ENCODE measurements at places on chromosomes 3 and 15.

- DNase-seq = no peak
These were observed 694.1 kb downstream of the FHIT start for GRCh38 chr3:60557122-60557521.

DNA sequence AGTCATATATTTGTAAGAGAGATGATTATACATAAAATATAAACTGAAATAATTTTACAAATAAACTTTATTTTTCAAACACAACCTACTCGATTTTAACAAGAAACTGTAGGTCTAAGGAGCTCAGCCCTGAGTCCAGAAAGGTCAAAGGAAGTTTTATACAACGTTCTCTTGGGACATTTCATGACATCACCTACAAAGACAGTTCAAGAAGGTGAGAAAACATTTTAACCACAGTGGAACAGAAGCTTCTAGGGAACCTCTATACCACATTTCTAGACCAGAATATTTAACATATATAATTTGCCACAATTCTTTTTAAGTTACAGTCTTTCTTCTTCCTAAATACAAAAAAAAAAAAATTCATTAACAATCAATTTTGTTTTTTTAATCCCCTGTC is 40.1 kb downstream of the CBLB start:
- no peak for DNase-seq

DNA sequence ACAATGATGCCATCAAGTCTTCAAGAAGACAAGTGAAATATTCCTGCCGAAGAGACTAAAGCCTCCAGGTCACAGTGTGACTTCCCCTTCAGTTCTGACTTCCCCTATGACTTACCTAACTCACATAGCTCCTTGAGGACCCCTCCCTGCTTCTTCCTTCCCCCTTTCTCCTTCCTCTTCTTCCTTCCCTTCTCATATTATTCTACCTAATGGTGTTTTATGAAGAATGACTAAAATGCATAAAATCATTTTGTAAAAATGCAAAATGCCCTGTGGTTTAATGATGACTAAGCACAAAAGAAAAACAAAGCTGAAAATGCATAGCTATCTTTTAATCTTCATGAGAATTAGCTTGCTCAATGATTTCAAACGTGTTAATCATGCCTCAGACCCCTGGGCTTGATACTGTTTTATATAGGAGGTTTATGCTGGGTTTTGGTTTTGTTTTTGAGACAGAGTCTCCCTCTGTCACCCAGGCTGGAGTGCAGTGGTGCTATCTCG is 26.1 kb upstream of the TM4SF4 start:
- no peak for DNase-seq

DNA sequence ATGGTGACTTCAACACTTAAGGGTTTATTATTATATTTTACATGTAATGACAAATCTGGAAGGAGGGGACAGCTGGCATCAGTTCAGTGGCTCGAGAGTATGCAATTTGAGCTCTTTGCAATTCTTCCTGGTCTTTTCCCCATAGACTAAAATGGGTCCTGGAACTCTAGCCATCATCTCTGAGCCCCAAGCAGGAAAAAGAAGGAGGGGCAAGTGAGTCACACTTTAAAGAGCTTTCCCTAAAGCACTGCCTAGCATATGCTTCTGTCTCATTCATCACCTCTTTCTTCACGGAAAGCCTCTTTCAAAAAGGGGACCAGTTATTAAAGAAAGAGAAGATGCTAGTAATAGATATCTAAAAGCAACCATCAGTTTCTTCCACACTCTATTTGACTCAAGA is 466.3 kb downstream of the ZIC1 start:
- DNase-seq = no peak

DNA sequence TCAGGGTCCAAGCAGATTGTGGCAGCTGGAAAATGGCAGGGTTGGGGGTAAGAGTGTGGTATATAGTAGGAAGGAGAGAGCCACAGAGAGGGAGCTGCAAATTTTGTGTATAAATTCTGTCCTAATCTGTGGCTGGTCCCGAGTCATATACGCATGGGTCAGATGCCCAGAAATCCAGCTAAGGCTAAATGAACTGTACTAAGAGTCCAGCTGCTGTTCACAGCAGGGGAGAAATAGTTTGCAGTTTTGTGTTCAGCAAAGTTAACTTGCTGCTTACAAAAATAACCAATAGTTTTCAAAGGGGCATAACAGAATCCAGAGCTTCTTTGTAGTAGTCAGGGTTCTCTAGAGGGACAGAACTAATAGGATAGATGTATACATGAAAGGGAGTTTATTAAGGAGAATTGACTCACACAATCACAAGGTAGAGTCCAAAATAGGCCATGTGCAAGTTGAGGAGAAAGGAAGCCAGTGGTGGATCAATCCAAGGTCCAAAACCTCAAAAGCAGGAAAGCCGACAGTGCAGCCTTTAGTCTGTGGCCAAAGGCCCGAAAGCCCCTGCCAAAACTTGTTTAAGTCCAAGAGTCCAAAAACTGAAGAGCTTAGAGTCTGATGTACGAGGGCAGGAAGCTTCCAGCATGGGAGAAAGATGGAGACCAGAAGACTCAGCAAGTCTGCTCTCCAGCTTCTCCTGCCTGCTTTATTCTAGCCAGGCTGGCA is 146.1 kb upstream of the KBTBD8 start:
- DNase-seq = no peak

GRCh38 chr3:142213298-142213697 is 12.1 kb downstream of the GK5 start:
- no peak for DNase-seq

DNA sequence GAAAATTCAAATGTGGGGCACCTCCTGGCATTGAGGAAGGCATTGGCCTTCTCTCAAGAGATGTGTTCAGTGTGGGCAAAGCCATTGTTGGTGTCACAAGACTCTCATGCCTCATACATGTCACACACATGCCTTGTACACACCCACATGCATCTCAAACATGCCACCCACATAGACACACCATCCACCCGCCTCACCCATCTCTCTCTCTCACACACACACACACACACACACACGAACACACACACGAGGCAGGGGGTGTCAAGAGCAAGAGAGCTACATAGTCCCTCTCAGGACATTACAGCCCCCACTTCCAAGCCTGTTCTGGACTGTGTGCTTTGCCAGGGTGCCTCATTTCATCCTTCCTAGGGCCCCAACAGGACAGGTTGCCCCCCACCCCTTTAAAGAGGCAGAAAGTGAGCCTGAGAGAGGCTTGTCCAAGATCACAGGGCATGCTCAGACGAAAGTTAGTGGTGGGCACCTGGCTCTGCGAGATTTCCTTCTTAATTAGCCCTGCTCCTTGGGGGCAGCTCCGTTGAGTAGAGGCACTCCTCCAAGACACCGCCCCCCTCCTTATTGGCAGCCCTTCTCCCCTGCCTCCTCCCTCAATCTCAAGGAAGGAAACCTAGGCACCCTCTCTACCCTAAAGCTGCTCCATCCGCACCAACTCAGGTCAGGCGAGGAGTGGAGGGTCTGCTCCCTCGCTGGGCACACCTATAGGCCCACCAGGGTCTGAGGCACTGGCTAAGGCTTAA is 50.5 kb upstream of the CCDC174 start:
- no peak for DNase-seq

DNA sequence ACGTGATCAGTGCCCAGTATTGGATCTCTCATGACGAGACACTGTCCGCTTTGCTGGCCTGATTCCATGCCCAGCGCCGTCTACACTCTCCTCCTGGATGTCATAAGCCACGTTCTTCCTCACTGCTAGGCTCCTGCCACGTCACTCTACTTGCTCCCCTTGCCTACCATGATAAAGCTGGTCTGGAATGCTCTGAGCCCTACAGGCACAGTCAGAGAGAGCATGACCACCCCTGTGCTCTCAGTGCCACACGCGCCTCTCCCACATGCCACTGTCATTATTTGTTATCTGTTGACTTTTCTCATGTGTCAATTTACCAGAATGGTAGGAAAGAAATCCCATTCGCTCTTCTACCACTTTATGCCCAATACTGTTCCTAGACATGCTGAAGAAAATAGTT is 148.6 kb downstream of the ANO10 start:
- DNase-seq = no peak

DNA sequence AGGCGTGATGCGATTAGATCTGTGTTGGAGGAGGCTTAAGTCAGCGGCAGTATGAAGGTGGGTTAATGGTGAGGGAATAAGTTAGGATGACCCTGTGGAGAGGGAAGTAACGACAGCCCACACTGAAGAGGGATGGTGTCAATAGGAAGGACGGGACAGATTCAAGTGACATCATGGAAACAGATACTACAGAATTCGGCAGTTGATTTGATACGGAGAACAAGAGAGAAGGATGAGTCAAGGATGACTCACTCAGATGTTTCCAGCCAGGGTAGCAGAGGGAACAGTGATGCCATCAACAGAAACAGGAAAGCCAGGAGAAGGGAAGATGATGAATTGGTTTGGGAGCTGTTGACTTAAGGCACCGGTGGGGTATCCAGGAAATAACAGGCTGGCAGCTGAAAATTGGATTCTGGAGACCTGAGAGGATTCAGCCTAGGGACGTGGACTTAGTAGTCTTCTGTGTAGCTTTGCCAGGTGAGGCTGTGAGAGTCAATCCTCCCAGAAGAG is 38.0 kb downstream of the SHC4 start:
- no peak for DNase-seq

GRCh38 chr3:172359996-172360395 is 88.3 kb downstream of the GHSR start:
- no peak for DNase-seq

DNA sequence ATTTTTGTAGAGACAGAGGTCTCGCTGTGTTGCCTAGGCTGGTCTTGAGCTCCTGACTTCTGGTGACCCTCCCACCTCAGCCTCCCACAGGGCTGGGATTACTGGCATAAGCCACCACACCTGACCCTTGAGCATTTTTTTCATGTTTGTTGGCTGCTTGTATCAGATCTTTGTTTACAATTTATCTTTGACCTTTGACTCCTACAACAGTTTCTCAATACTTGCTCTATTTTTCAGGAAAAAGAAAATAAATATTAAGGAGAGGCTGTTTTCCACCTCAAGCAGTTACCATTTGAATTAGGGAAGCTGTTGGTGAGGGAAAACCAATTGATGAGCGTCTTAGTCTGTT is 44.5 kb downstream of the LIMD1 start:
- no peak for DNase-seq

DNA sequence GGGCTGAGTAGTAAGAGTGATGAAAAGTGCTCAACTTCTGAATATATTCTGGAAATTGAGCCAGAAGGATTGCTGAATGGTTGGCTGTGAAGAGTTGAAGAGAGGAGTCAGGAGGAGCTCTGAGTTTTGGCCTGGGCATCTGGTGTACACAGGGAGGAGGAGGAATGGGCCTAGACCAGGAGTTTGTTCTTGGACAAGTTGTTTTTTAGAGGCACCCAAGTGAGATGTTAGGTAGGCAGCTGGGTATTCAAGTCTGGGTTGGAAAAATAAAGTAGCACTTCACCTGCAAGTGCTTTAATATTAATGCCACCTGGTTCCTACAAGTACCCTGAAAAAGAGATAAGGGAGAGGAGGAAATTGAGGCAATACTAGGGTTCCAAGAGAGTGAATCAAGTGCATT is 14.7 kb downstream of the BSN start:
- no peak for DNase-seq

DNA sequence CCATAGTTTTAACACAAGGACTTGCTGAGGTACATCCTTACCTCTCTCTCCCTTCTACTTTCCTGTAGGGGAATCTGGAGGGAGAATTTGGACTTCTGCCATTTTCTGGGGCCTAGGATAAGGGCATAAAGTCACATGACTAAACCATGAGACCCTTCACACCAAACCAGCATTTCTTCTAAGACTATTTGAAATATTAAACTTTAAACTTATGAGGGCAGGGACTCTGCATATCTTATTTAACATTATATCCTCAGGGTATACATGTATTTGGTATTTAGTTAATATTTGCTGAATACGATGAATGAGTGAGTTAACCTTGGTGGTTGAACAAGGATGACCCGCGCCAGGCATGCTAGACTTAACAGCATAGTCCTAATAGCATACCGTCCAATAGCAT is 63.4 kb downstream of the USP13 start:
- no peak for DNase-seq

DNA sequence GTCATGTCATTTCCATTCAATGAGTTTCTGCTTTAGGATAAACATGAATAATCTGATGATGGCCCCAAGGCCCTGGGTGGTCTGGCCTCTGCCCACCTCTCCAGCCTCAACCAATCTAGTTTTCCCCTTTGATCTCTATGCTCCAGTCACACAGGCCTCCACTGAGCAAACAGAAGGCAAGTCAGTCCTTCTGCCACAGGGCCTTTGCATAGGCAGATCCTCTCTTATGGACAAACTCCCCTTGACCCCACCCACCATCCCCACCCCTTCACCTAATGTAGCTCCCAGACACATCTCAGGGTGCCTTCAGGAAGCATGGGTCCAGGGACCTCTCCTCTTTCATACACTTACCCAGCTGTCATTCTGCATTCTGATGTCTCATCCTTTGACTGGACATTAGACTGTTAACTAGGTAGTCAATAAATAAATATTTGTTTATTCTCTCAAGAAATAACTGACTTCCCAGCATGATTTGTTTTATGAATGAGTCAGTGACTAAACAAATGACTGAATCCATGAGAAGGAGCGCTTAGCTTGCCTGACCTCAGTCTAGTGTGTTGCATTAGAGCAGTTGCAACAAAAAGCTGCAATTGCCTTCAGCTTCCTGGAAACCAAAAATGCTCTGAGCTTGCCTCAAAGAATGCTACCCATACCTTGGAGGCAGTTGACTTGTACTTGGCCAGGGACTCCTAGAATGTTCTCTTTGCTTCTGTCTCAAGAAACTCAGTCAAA is 386.6 kb upstream of the WNT5A start:
- DNase-seq = no peak

DNA sequence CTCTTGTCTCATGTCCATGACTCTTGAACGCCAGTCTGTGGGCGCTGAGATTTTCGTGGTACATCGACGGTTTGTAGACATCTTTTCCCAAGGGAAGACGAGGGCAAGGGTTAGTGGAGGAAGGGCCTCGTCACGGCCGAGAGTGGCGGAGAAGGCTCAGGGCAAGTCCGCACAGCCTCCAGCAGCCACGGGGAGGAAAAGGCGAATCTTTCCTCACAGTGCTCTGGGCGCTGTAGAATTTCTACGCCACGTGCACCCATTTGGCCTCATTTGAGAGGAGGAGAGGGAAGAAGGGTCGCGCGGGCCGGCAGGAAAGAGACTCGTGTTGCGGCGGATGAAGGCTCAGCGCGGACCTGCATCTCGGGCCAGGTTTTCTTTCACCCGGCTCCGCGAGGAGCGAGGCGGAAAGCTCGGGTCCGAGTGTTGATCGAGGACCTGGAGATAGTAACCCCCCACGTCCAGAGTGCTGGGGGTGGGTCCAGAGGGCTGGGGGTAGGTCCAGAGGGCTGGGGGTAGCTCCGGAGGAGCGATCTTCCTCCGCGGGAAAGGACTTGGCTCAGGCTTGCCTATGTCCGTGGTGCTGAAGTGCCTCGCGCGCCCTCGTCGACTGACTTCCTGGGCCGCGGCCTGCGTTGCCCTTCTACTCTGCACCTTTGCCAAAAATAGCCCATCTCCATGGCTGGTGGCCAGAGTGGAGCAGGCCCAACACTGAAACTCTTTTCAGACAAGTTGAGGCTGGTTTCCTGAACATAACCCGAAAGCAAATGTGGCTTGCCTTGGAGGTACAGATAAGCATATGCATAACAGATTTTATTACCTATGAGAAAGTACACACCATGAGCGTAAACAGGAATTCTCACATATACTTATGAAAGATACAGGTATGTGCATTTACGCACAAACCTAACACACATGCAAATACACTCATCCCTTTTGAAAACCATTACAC is 1.1 kb downstream of the SLC35G2 start:
- no peak for DNase-seq

Data from NCI-H187 treated with DMSO at 0.1 percent for 48 hours (cell line).